ENCODE measurements at places on chromosomes 2 and 18. TPM values are rescaled to one million over a fixed set of nuclear protein-coding genes. Genes with fewer than 3 reads are reported as not detected.

The LMAN2L gene
- polyA plus RNA-seq: 51.4 TPM

The CEBPZ gene
- polyA plus RNA-seq: 27.7 TPM

The MAPRE2 gene
- 31.9 TPM for polyA plus RNA-seq

The TDRD15 gene
- polyA plus RNA-seq: not detected

The ABCG5 gene
- polyA plus RNA-seq: not detected

The PLCD4 gene
- 3.3 TPM for polyA plus RNA-seq

The CTAGE1 gene
- not detected for polyA plus RNA-seq

The HOXD3 gene
- polyA plus RNA-seq: not detected

The GTF3C2 gene
- 47.7 TPM for polyA plus RNA-seq

The PAPOLG gene
- polyA plus RNA-seq: 16.0 TPM

The DUSP2 gene
- 2.2 TPM for polyA plus RNA-seq

The MDH1B gene
- 1.8 TPM for polyA plus RNA-seq

The PNO1 gene
- polyA plus RNA-seq: 22.6 TPM

The LRRC30 gene
- polyA plus RNA-seq: not detected

The DES gene
- polyA plus RNA-seq: 17.5 TPM

The KCNG2 gene
- polyA plus RNA-seq: 0.26 TPM

The RIT2 gene
- polyA plus RNA-seq: not detected

The DPYSL5 gene
- polyA plus RNA-seq: 3.7 TPM

The C1QL2 gene
- not detected for polyA plus RNA-seq

The EML6 gene
- 0.36 TPM for polyA plus RNA-seq

The MAP3K19 gene
- not detected for polyA plus RNA-seq

The GNLY gene
- polyA plus RNA-seq: not detected

The ONECUT2 gene
- not detected for polyA plus RNA-seq

The ACADL gene
- polyA plus RNA-seq: 0.49 TPM

The FLACC1 gene
- polyA plus RNA-seq: 1.7 TPM

The PLGLB1 gene
- 4.6 TPM for polyA plus RNA-seq

The GCKR gene
- not detected for polyA plus RNA-seq

The IGFBP2 gene
- polyA plus RNA-seq: 569 TPM

The IL18R1 gene
- 0.47 TPM for polyA plus RNA-seq

The PSME4 gene
- polyA plus RNA-seq: 14.2 TPM

The SERPINB11 gene
- not detected for polyA plus RNA-seq

The SAG gene
- polyA plus RNA-seq: not detected

The ARHGEF4 gene
- polyA plus RNA-seq: 26.0 TPM

The FBXO15 gene
- 4.6 TPM for polyA plus RNA-seq

The DNAH6 gene
- 0.45 TPM for polyA plus RNA-seq

The TUBA3E gene
- 0.70 TPM for polyA plus RNA-seq

The RFTN2 gene
- polyA plus RNA-seq: 5.0 TPM

The PTPRN gene
- polyA plus RNA-seq: 1.4 TPM

The MARCHF4 gene
- polyA plus RNA-seq: not detected

Data from cardiac muscle cell (in vitro differentiated cells and primary cell).